ENCODE measurements at places on chromosomes 3 and 15.

DNA sequence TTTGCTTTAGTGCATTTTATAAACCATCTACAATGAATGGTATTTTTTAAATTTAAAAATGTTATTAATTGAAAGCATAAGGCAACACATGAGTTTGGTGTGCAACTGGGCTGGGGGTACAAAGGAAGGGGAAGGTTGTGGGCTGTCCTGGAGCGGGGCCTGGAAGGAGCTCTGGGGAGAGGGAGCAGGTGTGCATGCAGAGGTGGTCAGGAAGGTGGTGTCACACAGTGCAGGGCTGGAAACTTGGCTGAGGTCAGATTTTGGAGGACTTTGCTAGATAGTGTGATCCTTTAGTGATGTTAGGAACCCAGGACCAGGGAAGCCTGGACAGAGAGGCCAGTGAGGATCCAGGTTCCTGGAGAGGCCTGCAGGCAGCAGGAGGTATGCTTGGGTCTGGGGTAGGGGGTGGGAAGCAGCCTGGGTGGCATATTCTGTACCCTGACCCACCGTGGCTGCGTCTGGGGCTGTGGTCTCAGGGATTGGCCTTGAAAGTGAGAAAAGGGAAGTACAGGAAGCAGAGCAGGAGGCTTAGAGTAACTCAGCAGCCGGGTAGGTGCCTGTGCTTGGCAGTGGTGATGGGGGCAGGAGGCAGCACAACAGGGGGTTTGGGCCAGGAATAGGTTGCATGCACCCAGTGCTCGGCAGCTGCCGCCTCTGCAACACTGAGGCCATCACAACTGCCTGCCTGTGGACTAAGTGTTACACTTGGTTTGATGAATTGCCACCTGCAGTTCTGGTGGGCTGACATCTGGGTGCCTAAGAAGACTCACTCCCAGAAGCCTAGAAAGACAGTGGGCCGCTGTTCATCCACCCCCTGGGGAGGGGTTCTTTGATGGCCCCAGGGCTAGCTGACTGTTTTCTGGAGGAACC is 33.0 kb downstream of the KY start:
- no peak for DNase-seq

GRCh38 chr15:65275728-65276126 is 11.0 kb downstream of the PARP16 start:
- no peak for DNase-seq

GRCh38 chr3:73552700-73553099 is 72.0 kb downstream of the PDZRN3 start:
- no peak for DNase-seq

DNA sequence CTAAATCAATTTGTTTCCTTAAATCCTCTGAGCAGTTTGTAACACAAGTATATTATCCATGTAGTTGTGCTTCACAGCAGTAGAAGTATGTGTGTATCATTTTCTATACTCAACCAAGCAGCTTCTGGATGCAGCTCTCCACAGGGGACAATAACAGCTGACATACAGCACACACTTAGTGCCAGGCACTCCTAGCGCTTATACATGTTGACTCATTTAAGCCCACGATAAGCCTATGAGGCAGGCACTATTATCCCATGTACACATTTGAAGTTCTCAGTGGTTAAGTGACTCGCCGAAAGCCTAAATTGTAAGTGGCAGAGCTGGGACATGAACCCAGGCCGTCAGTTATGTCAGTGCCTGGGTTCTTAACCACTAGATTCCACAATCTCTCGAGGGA is 20.3 kb upstream of the LPP start:
- DNase-seq, result no peak

DNA sequence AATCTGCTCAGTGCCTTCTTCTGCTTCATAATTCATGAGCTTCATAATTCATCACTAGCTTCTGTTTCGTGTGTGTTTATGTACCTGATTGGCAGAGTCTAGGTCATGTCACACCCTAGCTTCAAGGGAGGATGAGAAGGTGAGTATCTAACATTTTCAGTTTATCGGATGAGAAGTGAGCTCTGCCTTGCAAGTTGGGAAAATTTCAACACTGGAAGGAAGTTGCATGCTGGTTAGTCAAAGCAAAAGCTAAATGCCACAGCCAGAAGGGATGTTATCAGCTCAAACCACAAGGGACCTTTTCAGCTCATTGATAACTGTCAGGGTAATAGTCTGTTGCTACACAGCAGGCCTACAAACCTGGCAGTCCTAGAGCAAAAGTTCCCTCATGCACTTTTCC is 7.3 kb upstream of the TNFSF10 start:
- no peak for DNase-seq

- DNase-seq, result no peak
These were observed 387.6 kb downstream of the ROBO2 start for GRCh38 chr3:77427528-77427927.

DNA sequence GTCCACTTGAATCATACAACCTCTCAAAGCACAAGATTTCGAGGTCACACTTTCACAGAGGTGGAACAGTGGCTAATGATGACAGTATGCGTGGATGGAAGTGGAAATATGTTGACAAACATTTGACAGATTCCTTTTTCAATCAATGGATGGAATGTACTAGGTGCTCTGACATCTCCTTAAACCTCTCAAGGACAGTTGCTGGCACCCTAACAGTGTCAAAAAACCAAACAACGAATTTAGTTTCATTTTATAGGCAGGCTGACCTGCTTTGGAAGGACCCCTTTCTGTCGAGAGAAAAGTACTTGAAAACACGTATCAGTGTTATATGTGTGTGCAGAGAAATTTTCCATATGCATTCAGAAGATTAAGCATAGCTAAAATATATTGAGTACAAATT is 779.8 kb upstream of the LMCD1 start:
- no peak for DNase-seq

DNA sequence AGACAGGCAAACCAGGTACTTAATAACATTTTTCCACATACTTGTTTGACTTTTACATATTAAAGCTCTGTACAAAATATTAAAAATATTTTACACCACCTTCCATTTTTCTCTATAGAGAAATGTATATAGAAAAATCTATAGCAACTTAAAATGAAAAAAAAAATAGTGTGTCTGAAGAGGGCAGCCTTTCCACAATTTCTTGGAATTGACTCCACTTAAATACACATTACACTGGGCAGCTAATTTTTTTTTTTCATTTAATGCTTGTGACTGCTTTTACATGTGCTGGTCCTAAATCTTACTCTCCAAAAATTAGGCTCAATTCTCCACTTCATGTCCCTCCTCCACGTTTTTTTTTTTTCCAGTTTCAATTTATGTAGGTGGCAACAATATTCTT is 427.0 kb upstream of the RBMS3 start:
- no peak for DNase-seq

DNA sequence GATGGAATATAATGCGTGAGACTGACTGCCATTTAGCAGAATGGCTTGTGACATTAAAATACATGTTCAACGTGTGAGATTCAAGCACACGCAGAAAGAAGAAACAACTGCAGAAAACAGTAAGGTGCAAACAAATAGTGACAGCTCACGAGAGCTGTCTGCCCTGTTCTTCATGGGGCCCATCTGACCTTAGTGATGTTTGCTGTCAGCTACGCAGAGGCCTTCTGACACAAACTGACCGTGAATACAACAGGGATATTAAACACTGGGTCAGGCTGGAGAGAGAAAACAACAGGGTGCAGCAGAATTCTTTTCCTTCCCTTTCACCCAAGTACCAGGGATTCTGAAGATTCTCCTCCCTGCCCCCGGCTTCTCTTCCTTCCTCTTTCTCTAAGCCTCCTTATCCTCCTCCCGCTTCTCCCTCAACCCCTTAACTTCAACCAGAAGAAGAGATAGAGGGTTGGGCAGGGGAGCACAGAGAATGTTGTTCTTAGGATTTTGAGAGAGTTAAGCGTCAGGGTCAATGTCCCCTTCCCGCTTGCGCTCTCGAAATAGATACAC is 2.1 kb downstream of the TNFAIP8L3 start:
- no peak for DNase-seq
